Epithelial cell of prostate (primary cell): ENCODE measurements at places on chromosomes 1 and 21.

- no peak for DNase-seq
Measured at GRCh38 chr1:211639475-211640300, 35.7 kb downstream of the NEK2 start.

DNA sequence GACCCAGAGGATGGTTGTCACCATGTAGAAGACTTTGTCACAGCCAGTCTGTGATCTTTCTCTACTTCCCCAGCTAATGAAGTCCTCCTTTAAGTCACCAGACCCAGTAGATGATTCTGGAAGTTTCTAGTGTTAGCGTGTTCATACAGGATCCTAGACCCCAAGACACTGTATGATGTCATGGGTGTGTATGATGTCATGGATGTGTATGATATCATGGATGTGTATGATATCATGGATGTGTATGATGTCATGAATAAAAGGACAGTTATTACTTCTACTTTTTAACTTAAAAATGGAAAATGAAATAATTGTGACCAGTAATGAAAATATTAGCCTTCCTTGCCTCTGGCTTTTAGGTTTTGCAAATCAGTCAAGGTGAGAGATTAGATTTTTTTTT, 260.0 kb downstream of the FMN2 start:
- no peak for DNase-seq

- DNase-seq: no peak
Measured at GRCh38 chr1:240402326-240402725, 209.6 kb downstream of the GREM2 start.

DNA sequence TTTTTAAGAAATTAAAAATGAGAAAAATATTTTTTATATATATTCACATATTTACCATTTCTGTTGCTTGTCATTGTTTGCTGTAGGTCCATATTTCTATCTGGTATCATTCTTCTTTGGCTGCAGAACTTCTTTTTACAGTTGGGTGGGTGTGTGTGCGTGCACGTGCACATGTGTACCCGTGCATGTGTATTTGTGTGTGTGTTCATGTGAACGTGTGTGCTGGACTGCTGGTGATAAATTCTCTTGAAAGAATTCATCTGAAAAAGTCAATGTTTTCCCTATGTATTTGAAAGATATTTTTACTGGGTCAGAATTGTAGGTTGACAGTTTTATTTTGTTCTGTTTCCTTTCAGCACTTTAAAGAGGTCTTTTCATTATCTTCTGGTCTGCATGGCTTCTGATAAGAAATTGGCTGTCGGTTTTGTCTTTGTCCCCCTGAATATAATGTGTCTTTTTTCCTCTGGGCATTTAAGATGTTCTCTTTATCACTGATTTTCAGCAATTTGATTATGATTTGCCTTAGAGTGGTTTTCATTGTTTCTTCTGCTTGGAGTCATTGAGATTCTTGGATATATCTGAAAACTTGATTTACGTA, 34.5 kb upstream of the DPH5 start:
- DNase-seq: no peak

- no peak for DNase-seq
Measured at GRCh38 chr21:28791595-28792282, 200.9 kb downstream of the LTN1 start.

DNA sequence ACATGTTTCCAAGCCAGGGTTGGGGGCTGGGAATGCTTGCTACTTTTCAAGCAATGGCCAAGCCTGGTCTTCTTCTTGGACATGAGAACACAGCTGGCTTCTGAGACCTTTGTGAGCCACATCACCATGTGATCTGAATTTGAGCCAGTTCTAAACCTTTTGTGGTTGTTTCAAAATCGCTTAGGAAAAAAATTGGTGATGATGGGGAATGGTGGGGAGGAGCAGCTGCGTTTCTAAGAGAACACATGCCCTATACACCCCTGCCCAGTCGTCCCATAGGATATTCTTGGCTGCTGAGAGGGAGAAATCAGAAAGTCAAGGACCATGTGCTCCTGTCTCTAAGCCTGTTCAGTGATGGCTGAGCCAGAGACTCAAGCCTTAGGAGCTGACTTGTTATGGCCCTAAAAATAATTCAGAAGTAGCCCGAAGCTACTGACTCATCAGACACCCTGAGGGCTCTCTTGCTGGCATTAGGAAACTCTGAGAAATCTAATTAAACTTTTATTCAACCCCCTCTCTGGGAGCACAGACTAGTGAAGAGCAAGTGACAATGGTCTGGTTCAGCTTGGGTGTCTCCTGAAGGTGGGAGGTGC, 30.5 kb downstream of the CCDC185 start:
- DNase-seq: no peak

GRCh38 chr1:245126530-245126929, 28.3 kb upstream of the KIF26B start:
- DNase-seq: no peak

DNA sequence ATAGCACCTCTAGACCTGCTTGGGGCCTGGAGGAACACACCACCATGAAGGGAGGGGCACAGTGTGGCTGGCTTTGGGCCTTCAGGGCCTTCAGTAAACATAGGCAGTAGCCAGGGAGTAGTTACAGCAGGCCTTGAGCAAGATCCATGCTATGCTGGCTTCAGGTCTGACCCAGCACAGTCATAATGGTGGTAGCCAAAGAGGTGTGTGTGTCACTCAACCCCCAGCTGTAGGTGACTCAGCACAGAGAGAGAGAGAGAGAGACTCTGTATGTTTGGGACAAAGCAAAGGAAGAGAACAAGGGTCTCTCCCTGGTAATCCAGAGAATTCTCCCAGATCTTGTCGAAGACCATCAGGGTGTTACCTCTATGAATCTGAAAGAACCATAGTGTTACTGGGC, 250.5 kb upstream of the PKN2 start:
- DNase-seq: peak; percentile 3
